Bladder microvascular endothelial cell (primary cell): ENCODE measurements at places on chromosomes 3 and 15. TPM values are rescaled to one million over a fixed set of nuclear protein-coding genes. Genes with fewer than 3 reads are reported as not detected.

The MRPL47 gene
- 21.9 and 25.1 TPM in 2 replicates for total RNA-seq

The PTH1R gene
- 0.06 and 0.32 TPM in 2 replicates for total RNA-seq

The CPB1 gene
- total RNA-seq: not detected in 2 replicates

The CX3CR1 gene
- not detected in 2 replicates for total RNA-seq

The OCA2 gene
- total RNA-seq: not detected in 2 replicates

The DBR1 gene
- total RNA-seq: 15.1 and 19.3 TPM in 2 replicates

The RBM5 gene
- total RNA-seq: 115 and 502 TPM in 2 replicates

The EIF5A2 gene
- total RNA-seq: 3.6 and 6.2 TPM in 2 replicates
